ENCODE measurements at places on chromosomes 11 and 22.

GRCh38 chr11:8067567-8067928 lies 13.5 kb upstream of the TUB start:
- DNase-seq, result no peak

- DNase-seq, result no peak
Observed at GRCh38 chr11:65435981-65436411, 13.4 kb downstream of the NEAT1 start.

GRCh38 chr11:109222761-109223160 lies 199.2 kb upstream of the C11orf87 start:
- no peak for DNase-seq

DNA sequence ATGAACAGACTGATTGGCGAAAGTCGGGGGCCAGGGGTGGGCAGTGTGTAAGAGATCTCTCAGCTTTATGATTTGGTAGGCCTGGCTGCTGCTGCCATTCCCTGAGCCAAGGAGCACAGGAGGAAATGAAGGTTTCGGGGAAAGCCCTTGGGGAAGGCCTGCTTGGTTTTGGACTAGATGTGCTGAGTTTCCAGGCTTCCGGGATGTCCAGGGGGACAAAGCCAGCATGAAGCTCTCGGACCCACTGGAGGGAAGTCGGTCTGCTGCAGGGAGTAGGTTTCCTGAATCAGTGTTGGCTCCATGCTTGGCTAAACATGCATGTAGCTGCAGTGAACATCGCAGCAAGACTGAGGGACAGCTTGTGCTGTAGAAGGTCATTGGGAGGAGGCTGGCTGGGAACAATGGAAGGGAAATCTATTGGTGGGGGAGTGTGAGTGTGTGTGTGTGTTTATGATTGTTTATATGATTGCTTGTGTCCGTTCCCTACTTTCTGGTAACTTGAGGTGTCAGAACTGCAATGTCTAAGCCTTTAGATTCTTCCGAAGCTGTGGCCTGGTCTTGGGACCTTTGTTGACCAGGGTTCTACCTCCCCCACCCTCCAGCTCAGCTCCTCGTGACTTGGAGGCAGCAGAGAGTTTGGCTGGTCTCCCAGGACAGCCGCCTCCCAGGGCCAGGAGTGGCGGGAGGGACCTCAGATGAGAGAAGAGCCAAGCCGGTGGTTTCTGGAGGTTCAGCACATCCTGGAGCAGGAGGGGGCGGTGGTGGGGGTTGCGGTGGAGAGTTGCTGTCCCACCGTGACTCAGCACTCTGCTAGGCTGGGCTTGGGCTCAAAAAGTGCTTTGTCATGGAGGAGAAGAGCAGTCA lies 4.0 kb upstream of the FTH1 start:
- DNase-seq, result peak; percentile 3

GRCh38 chr11:74011360-74012073 lies 2.6 kb upstream of the UCP3 start:
- DNase-seq, result no peak

All from D721Med (cell line).